Activated B cell treated with CpG ODN at 0.5 μM for 24 hours (primary cell): ENCODE measurements at places on chromosomes 13 and 19. TPM values are rescaled to one million over a fixed set of nuclear protein-coding genes. Genes with fewer than 3 reads are reported as not detected.

STOML3 gene
- total RNA-seq: not detected in 2 replicates

SLITRK5 gene
- total RNA-seq: not detected in 2 replicates

ATCAY gene
- not detected in 2 replicates for total RNA-seq

RFPL4AL1 gene
- not detected in 2 replicates for total RNA-seq

KCTD15 gene
- 2.7 TPM in 2 replicates for total RNA-seq

IRGC gene
- total RNA-seq: not detected in 2 replicates

LHB gene
- not detected in 2 replicates for total RNA-seq

PARP4 gene
- total RNA-seq: 50.0 and 56.7 TPM in 2 replicates

ZNF546 gene
- 5.8 and 11.6 TPM in 2 replicates for total RNA-seq

CLEC17A gene
- total RNA-seq: 111 and 123 TPM in 2 replicates

ZNF296 gene
- 27.8 and 28.0 TPM in 2 replicates for total RNA-seq

A1BG gene
- 21.8 and 26.8 TPM in 2 replicates for total RNA-seq

STAP2 gene
- total RNA-seq: 1.1 and 1.3 TPM in 2 replicates

CCL25 gene
- not detected in 2 replicates for total RNA-seq
